Stimulated activated naive CD8-positive, alpha-beta T cell treated with anti-CD3 and anti-CD28 coated beads, Interleukin-15, Interleukin-2, amounts not matched to agents 100 U/mL and 50 U/mL, for 24 hours (primary cell): ENCODE measurements at places on chromosomes 3 and 15.

GRCh38 chr3:127339928-127340861 lies 52.3 kb upstream of the PRR20G start:
- DNase-seq = no peak

DNA sequence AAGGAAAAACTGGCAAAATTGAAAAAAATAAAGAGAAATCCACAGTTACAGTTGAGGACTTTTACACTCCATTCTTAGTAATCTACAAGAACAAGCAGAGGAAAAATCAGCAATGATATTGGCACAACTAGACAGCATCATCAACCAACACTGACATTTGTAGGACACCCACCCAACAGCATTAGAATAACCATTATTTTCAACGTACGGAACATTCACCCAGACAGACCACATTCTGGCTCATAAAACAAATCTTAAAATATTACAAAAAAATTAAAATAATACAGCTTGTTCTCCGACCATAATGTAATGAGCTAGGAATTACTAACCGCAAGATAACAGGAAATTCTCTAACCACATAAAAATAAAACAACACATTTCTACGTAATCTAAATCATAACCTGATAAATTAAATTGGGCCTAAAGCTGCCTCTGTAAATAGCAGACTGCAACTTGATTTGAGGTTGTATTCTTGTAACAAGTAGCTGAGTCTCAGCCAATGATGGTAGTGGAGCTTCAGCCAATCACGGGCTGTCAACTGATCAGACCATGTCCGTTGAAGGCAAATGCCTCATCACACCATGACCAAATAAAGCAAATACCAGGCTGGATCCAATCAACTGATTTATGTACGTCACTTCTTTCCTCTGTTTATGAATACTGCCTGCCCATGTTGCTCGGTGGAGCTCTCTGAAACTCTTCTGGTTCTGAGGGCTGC lies 9.2 kb downstream of the PLSCR4 start:
- DNase-seq = no peak

GRCh38 chr15:65578904-65579728 lies 31.8 kb downstream of the INTS14 start:
- no peak for DNase-seq

DNA sequence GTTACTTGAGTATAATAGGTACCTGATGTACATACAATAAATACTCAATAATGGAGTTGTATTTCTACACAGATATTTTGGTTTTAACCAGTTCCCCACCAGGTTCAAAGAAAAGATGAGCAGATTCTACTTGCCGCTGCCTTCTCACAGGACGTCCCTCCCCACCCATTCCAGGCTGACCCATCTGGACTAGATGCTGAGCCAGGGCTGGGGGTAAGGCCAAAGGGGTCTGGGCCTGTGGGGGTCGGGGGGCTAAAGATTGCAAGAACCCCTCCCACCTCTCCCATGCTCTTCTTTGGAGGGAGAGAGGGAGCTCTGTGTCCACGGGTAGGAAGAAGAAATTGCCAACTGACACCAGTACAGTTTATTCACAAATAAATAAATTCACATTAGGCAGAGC lies 1.5 kb downstream of the MESP1 start:
- no peak for DNase-seq

GRCh38 chr3:11609481-11609880 lies 34.2 kb downstream of the VGLL4 start:
- DNase-seq = no peak

DNA sequence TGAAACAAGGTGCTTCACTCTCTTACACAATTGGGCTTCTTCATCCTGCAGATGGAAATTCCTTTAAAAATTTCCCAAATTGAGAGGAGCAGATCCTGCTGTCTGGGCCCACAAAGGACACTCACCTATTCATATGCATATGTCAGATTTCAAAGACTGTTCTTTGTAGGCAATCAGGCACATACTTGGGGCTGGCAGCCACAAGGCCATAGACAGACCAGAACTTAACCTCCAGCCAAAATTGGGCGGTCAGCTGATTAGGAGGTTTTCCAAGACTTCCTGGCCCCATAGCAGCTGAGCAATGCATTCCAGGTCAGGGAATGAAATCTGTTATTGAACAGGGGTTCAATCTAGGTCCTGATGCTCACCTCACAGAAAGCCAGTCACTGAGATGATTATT lies 15.0 kb upstream of the HPS3 start:
- no peak for DNase-seq

- peak; percentile 52 for DNase-seq
Measured at GRCh38 chr3:57756528-57757401, 656 bp downstream of the SLMAP start.

- no peak for DNase-seq
Measured at GRCh38 chr15:88684345-88684744, 45.5 kb downstream of the ISG20 start.

DNA sequence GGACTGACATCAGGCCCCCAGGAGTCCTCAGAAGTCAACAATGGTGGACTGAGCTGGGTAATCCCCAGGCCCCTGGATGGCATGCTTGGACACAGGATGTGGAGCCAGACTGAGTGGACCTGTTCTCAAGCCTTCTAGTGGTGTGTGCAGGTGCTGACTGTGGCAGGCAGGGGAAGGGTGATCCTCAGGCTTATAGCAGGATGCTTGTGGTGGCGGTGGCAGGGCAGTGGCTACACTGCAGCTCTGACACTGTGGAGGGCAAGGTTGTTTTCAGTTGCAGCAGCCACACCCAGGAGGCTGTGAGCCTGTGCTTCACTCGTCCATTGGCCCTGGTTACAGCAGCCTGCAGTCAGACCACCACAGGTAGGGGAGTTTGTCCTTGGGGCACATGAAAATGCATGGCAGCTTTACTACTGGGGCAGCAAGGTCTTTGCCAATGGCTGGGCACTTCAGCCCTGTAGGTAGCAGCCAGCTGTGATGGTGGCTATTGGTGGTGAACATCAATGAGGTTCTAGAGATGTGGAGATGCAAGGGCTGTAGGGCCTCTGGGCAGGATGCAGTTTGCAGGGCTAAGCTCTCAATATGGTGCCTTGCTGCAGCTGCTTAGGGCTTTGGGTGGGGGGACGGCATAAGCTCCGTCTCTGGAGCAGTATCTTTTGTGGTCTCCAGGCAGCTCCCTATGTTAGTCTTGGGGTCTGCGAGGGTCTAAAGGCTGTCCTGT lies 17.5 kb upstream of the MYO5A start:
- DNase-seq = no peak

DNA sequence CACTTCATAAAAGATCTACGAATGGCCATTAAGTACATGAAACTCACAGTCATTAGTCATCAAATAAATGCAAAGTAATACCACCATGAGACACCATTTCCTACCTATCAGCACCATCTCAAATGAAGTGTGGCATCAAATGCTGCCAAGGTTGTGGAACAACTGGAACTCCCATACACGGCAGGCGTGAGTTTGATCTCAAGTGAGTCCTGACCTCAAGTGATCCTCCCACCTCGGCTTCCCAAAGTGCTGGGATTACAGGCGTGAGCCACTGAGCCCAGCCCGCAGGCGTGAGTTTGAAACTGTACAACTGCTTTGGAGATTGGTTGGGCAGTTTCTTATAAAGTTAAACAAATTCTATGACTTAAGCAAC lies 28.8 kb upstream of the HDAC11 start:
- DNase-seq = peak; percentile 40

- no peak for DNase-seq
Measured at GRCh38 chr3:141407047-141407446, 38.7 kb downstream of the ZBTB38 start.

- peak; percentile 7 for DNase-seq
Measured at GRCh38 chr15:30791239-30792175, 112.2 kb upstream of the FAN1 start.

- DNase-seq = no peak
Measured at GRCh38 chr3:116087426-116087825, 357.9 kb downstream of the LSAMP start.

GRCh38 chr3:56800130-56800831 lies 1.5 kb downstream of the ARHGEF3 start:
- DNase-seq = peak; percentile 75
